ENCODE measurements at places on chromosomes 4 and X. TPM values are rescaled to one million over a fixed set of nuclear protein-coding genes. Genes with fewer than 3 reads are reported as not detected.

DNA sequence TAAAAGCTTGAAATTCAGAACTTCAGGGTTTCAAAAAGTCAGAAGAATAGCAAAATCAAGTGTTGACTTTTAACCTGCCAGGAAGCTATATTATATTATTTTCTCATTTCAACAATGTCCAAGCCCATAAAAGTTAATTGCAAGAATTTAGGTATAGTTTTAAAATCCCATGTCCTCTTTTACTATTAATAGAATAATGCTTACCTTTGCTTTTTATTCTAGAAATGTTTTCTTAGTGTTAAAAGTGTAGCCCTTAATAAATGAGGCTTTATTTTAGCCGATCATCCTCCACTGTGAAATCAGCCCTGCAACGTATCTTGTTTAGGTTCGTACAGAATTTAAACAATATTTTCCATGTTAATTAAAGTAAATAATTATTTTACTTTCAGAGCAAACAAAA is 31.5 kb downstream of the TMA16 start:
- DNase-seq: no peak

TLR1 gene
- not detected for total RNA-seq

UCHL1 gene
- 1,085 TPM for total RNA-seq

DNA sequence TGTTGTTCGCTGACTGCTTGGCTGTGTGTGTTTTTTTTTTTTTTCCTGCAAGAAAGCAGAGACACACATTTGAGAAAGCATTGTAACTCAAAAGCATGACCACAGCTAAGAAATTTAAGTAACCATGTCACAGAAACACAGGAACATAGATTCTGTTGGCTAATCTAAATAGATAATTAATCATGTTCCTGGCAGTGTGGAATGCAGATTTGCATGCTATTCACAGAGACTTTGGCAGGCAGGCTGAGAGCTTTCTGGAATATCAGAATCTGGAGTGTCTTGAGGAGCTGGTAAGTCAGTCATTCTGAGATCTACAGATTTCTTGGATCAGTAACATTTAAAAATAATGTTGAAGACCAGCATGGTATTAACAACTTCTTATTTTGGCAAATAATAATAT is 33.2 kb upstream of the SMS start:
- no peak for DNase-seq

DNA sequence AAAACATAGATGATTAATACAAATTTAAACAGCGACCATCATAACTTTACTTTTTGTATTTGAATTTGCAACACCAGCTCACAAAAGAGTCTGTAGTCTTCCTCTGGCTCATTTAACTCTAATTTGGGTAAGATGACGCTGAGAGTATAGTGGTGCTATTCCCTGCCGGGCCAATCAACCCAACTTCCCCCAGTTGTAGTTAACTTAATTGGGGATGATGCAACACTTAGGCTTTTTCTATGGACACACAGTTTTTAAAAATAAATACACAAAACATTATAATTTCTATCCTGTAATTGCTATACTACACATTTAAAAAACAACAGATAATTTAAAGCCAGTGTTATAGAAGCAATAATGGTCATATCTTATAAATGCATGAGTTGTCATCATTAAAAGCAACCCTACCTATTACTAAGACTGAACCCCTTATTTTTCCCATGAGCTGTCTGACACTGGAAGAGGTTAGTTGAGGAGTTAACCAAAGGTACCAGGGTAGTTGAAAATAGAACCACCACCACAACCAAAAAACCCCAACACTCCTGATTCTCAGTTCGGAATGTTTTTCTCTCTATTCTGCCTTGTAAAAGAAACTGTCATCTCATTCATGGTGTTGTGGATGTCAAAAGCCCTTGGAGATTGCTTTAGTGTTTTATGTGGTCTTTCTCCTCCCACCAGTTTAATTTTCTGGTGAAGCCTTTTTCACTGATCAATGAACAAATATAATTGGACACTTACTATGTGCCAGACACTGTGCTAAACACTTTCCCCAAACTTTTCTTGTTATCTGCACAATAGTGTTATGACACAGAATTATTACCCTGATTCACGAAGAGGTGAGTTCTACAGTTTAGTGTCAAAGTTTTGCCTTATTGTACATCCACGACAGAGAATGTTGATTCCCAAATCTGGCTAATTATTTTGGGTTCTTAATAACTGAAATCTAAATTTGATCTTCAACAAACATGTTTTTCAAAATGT is 61.5 kb upstream of the RAPGEF2 start:
- DNase-seq: no peak

- DNase-seq: peak; percentile 11
Observed at GRCh38 chr4:146342600-146343192, 128.4 kb downstream of the REELD1 start.

MAGEB3 gene
- total RNA-seq: 0.80 TPM

DNA sequence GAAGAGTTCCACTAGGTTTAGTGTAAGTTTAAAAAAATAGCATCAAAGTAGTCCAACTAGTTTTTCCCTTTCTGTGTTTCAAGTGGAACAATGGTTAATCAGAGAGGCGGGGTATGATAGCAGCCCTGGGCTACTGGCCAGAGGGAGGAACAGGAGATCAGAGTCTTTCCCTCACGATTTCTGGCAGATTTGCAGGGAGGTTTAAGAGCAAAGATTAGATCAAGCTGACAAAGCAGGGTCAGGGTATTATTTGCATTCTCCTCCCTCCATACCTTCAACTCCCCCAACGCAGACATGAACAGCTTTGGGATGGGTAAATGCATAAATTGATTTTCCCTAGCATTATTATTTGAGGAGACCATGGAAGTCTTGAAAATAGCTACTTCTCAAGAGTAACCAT is 277.6 kb upstream of the DIAPH2 start:
- DNase-seq: no peak

POU3F4 gene
- total RNA-seq: 0.37 TPM

- no peak for DNase-seq
Observed at GRCh38 chrX:105650986-105651385, 171.4 kb upstream of the NRK start.

DNA sequence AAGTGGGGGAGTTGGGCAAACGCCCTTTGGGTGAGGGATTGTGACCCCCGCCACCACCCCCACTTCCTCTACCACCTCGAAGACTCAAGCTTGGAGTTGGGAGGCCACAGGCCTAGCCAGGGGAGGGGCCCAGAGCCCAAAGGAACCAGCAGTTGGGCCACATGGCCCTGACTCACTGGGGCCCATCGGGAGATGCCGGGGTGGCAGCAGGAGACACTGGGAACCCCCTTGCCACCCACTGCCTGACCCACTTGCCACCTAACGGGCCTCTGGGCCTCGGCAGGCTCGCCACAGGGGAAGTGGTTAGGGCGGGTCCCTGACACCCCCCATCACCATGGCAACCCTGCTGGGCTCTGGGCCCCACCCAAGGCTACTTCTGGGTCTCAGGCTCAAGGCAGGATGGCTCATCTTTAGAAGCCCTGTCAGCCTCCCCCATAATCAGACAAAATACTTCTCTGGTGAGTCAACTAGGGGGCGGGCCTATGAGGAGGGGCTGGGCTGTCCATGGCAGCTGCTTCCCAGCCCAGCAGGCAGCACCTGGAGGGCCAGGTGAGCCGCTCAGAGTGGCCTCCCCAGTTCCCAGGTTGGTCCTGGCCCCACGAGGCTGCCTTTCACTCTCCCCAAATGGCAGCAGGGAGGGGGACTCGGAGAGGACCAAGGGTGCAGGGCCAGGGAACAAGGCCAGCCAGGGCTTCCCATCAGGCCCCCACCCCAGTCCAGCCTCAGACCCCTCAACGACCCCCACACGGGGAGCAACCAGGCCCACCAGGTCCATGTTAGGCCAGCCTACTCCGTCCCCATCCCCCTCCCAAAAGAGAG is 5.6 kb downstream of the FLNA start:
- peak; percentile 81 for DNase-seq

PCDH7 gene
- total RNA-seq: 3.7 TPM

SHROOM4 gene
- 9.7 TPM for total RNA-seq

PRDM5 gene
- 17.3 TPM for total RNA-seq

DNA sequence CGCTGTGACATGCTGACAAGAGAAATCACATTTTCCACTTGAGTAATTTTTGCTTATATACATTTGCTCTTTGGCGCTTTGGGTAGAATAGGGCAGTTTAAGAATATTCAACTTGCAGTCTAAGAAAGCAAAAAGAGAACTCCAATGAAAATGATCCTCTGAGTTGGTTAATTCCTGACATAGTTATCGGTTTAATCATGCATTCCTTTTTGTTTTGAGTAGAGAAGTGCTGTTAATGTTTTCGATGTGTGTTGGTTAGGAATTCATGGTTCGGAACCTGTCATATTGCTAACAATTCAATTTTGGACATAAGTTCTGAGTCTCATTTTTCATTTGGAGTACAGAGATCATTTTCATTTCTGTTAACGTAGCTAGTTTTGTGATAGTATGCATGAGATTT is 700.6 kb upstream of the PITX2 start:
- DNase-seq: no peak

DNA sequence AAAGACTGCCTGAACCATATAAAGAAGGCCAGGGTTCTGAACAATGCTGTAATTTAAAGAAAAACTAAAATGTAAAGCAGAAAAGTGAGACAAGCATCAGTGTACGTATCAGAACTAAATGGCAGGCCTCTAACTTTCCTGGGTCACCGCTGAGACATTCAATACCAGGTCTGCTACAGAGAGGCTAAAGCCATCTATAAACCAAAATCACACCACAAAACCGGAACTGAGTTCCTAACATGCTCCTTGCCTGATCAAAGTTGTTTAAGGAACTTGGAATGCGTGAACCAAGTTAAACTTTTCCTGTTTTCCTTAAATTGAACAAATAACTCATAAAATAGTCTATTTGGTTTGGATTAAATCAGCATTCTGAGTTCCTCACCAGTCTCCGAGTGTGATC is 55.3 kb upstream of the TECRL start:
- DNase-seq: no peak

TAF7L gene
- not detected for total RNA-seq

DNA sequence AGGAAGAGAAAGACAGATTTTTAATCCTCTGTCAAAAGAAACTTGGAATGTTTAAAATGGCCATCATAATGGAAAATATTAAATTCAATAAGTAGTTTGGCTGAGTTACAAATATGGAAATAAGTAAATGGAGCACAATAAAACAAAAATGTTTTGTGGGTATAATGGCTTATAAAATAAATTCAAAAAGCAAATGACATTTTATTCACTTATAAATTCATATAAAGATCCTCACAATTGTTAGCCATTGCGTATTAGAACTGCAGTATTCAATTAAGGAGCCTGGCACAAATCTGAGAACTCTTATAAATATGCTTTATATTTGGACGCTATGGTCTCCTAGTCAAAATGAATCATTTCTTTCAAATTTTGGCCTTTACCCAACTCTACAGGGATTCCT is 339.0 kb upstream of the PABPC4L start:
- DNase-seq: no peak

DNA sequence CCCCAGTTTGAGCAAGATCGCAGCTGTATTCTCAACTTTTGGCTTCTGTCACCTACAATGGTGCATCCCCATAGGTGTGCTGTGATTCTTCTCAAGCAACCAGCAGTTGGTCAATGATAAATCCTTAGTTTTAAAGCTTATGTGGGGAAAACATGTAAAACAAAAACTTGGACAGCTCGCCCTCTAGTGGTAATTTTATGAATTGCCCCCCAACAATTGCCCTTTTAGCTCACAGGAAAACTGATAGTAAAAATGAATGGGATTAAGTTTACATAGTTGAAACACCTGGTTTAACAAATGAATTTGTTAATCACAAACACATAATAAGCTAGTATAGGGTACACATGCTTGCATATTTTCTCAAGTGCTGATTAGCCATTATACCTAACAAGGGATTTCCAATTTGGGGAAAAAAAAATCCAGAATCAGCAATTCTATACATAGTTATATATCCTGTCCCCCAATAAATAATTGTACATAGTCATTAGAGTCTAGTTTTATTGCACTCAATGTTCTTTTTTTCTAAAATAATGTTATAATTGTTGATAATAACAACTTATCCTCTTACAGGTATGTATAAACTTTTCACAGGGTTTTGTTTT is 30.1 kb downstream of the TEX13A start:
- no peak for DNase-seq

SYNPO2 gene
- total RNA-seq: 0.41 TPM

MAGEB17 gene
- total RNA-seq: 0.21 TPM

DNA sequence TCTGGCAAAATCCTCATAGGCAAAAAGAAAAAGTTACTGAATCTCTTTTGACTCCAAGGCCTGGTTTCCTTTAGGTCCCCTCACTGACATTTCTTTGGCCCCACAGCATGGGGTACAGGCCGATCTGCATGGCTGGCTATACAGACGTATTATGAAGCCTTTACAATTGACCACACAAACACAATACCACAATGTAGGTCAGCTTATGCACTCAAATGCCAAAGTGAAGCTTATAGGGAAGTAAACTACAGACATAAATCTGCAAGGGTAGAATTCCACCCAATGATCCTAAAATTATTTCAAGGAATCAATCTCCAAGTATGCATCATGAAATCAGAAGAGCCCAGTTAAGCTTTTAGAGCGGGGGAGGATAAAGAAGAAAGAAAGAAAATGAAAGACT is 20.7 kb downstream of the STX18 start:
- DNase-seq: no peak

DNA sequence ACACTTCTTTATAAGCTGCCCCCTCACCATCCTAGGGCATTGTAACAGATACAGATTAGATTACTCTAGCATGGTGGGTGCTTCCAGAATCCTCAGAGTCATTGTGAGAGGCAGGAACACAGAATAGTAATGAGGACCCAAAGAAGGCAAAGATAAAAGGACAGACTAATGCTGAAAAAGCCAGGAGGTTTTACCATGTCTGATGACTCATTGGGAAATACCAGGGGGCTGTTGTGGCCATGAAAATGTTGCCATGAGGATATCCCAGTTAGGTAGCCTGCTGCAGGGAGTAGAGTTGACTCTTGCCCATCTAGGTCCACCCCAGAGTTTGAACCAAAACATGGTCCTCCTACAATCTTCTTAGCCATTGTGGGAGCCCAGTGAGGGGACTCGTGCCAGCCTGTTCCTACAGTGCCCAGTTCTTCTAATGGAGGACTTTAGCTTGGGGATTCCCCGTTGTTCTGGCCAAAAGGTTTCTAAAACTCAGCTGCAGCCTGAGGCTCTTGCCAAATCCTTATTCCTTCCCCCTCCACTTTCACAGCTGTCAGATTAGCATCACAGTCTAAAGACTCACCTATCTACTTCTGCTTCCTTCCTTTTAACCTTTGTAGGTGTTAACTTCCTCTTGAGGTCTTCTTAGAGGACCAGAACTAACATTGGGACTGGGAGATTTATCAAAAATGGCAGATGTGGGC is 586.0 kb upstream of the AADAT start:
- DNase-seq: no peak

GRCh38 chr4:26192899-26193869 is 127.6 kb upstream of the RBPJ start:
- DNase-seq: no peak

GRCh38 chr4:184102927-184103326 is 114.7 kb downstream of the ENPP6 start:
- no peak for DNase-seq

All from H7 (cell line).